ENCODE measurements at places on chromosomes 6 and 20. TPM values are rescaled to one million over a fixed set of nuclear protein-coding genes. Genes with fewer than 3 reads are reported as not detected.
A peak's percentile ranks its signal among the peaks of the same experiment; 100 is the strongest.

FOXA2 gene
- not detected for total RNA-seq

MUC21 gene
- total RNA-seq = not detected

GMNN gene
- 76.5 TPM for total RNA-seq

TRIM40 gene
- not detected for total RNA-seq

RCAN2 gene
- 4.3 TPM for total RNA-seq

SMLR1 gene
- total RNA-seq = not detected

CCM2L gene
- total RNA-seq = not detected

CNR1 gene
- not detected for total RNA-seq

VSTM2L gene
- total RNA-seq = not detected

HCRTR2 gene
- total RNA-seq = not detected

PRDM13 gene
- not detected for total RNA-seq

HDDC2 gene
- total RNA-seq = 92.3 TPM

METTL24 gene
- not detected for total RNA-seq

CNKSR3 gene
- 0.12 TPM for total RNA-seq

HBS1L gene
- 123 TPM for total RNA-seq

DNA sequence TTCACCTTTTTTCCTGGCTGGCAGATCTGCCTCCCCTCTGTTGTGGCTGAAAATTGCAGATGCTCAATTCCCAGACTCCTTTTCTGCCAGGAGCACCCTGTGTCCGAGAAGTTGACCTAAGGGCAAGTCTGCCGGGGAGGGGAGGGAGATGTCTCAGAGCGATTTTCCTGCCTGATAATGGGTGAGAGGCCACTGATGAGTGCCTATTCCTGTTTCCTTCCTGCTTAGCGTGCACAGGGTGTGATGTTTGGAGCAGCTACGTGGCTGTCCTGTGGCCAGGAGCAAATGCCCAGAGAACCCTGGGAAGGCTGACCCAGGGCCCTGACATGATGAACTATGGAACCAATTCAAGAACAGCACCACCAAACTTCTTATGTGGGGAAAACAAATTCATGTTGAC lies 22.5 kb downstream of the SOX4 start:
- no peak for DNase-seq

GRCh38 chr6:66499851-66500250 lies 792.8 kb upstream of the EYS start:
- DNase-seq = no peak

DNA sequence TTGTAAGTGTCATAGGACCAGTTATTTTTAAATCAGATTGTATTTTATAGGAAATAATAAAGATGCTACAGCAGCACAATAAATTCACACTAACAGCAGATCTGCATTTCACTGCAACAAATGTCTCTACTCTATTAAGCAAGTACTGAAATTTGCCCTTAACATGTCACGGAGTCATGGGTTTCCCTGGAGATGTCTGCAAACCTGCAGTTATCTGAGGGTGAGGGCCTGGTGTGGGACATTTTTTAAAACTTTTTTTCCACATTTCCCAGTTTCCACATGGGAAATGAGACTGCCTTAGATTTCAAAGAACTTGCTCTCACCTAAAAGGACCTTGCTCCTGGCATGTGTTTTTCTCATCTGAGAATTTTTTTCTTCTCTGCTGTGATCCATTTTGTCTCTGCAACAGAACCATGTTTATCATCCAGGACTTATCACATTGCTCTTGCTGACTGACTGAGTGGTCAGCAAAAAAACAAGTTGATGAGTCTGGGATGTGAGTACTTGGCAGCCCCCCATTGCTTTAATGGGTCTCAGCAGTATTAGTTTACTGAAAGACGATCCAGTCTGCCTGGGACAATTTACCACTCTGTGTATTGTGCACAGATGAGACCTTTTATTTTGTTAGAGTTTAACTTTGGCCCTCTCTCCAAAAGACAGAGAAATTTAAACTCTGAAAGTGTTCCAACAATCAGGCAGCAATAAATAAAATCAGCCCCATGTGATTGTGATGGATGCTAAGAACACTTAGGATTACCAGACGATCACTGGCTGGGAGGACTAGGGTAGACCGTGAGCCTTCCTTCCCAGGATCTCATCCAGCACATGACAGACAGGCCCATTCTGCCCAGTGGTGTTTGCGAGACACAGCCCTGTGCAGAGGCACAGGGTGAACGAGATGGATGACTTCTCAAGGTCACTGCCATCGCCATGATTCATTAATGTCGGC lies 268.8 kb downstream of the BTBD9 start:
- DNase-seq = no peak

DNA sequence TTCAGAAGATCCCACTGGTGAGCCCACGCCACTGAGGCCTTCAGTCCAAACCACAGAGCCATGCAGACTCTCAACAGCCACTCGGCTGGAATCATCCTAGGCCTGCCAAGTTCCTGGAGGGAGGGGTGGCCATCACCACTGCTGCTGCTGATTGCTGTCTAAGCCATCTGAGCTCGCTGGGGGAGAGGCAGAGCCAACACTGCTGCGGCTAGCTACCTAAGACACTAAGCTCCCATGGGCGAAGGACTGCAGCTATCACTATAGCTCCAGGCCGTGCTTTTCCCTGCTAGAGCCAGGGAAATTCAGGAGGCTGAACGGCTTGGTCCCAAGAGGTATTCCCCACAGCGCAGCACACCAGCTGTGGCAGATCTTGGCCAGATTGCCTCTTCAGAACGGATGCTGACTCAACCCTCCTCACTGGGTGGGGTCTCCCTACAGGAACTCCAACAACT lies 73.6 kb downstream of the TBC1D32 start:
- DNase-seq = no peak

DNA sequence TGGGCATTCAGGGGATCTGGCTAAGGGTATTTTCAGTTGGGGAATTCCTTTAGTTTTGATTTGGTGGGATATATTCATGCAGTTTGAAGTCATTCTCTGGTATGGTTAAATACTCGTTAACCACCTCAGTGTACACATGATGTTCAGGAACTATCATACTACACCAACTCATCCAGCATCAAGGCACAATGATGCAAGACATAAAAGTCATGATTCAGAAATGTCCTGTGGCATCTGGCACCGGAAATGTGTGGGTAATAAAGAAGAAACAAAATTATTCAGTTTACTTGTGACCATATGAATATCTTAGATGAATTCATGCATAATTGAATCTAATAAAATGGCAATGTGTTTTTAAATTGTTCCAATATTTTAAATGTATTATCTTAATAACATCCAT lies 129.0 kb upstream of the BMP5 start:
- DNase-seq = no peak

- no peak for DNase-seq
These were observed 17.6 kb downstream of the GABRR1 start for GRCh38 chr6:89199579-89199978.

GRCh38 chr6:5996714-5997419 lies 9.9 kb downstream of the NRN1 start:
- peak; percentile 29 for DNase-seq

- peak; percentile 38 for DNase-seq
These were observed 1.7 kb downstream of the C20orf204 start for GRCh38 chr20:64037498-64038213.

GRCh38 chr6:43235841-43236240 lies 6.6 kb upstream of the DNPH1 start:
- no peak for DNase-seq

- no peak for DNase-seq
These were observed 277.5 kb downstream of the PTPRK start for GRCh38 chr6:128242765-128243403.

DNA sequence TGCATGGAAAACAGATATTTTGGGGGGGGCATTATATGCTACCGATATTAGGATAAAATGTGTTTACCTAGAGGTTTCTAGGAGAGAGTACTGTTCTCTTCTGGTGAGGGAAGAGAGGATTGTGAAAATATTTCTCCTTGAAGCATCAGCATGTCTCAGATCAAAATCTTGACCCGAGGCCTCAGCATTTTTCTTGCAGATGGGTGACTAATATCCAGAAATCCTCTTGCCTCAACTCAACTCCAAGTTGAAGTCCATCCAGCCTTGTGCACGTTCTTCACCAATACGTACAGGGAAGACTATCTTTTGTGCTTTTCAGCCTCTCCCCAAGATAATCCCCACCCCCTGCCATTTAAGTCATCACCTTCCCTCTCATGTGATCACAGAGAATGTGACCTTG lies 59.5 kb downstream of the PRND start:
- no peak for DNase-seq

DNA sequence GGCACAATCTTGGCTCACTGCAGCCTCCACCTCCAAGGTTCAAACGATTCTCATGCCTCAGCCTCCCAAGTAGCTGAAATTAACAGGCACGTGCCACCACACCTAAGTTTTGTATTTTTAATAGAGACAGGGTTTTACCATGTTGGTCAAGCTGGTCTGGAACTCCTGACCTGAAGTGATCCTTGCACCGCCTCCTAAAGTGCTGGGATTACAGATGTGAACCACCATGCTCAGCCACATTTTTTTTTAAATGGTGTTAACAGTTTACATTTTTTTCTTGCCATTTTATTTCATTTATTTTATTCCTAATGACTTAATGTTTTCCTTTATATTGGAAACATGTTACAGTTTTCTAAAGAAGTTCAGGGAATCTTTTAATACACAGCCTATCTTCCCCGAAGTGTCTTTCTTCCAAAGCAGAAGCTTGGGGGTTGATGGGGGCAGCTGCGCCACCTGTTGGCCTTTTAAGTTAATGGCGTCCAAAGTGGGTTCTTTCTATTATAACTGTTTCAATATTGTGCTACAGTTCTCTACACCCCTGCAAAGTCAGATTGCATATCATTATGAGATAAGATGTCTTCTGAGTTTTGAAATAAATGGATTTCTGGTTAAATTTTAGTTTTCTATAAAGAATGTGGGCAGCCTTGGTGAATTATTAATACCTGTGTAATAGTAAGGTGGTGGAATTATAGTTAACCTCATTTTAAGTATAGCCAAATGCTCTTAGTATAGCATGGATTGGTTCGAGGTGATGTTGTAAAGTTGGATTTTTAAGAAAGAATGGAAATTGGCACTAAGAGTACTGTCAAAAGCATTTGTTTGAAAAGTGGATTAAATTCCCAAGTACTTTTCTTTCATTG lies 42.0 kb upstream of the PLCG1 start:
- DNase-seq = peak; percentile 71

DNA sequence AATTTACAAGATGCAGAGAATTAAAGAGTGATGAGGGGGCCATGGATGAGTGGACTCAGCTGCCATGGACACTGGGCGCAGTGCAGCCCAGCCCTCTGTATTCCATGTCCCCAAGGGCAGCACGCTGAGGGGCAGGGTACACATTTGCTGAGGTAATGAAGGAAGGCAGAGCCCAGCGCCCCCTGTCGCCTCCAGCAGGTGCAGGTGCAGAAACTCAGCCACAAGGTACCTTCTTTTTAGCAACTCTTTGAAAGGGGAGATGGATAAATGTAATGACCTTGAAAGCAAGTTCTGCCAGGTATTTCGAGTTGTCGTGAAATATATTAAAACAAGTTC lies 7.1 kb downstream of the CD93 start:
- no peak for DNase-seq

- DNase-seq = peak; percentile 27
These were observed 159.2 kb downstream of the GMPR start for GRCh38 chr6:16397623-16398022.

- DNase-seq = no peak
These were observed 24.8 kb downstream of the GLYATL3 start for GRCh38 chr6:49524541-49524940.

DNA sequence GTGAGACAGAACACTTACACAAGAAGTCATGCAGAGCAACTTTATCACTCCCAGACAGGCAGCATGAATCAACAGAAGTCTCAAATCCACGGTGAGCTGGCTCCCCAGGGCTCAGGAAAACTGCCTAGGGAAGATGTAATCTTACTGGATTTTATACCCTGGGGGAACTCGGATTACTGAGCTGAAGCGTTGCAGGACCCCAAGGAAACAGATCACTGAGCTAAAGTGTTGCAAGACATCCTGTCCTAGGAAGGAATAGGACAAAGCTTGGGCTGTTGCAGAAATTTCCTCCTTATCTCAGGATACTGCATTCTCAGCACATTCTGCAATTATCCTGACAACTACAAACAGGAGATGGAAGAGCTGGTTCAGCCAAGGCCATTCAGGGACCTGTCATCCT lies 224.8 kb downstream of the TFAP2A start:
- no peak for DNase-seq

DNA sequence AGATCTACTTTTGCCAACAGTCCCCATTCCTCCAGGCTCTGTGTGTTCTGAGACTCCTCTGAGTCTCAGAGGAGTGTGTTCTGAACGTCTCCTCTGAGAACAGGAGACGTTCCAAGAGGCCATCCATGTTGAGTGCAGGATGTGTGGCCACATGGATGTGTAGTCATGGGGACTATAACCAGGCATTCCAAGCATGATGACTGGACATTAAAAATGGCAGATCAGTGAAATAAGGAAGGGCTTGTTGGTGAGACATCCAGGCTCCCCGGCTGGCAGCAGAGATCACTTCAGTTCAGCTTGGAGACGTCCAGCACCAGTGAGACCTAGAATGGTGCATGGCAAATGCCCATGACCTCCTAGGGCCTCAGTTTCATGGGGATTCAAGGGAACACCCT lies 34.3 kb upstream of the POU5F1 start:
- no peak for DNase-seq

DNA sequence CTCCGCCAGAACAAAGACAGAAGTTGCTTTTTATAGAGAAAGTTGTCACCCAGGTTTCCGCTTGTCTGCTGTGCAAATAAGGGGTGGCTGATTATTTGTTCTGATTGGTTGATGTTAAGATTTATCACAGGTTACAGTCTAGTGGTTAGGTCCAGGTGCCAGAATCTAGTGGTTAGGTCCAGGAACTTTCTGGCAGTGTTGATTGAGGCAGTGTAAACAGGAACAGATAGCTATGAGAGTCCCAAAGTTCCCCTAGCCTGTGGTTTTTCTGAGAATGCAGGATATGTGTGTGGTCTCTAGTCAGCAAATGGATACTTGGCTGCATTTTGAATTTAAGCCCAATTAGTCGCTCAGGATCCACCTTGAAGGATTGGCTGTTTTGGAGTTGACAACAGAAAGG lies 148.0 kb downstream of the TMEM200A start:
- peak; percentile 68 for DNase-seq

- DNase-seq = no peak
These were observed 9.7 kb upstream of the ZSCAN9 start for GRCh38 chr6:28215425-28215824.

- no peak for DNase-seq
These were observed 175.9 kb downstream of the ZDHHC14 start for GRCh38 chr6:157556671-157557430.

GRCh38 chr20:57387945-57388371 lies 3.2 kb upstream of the RBM38 start:
- DNase-seq = no peak

DNA sequence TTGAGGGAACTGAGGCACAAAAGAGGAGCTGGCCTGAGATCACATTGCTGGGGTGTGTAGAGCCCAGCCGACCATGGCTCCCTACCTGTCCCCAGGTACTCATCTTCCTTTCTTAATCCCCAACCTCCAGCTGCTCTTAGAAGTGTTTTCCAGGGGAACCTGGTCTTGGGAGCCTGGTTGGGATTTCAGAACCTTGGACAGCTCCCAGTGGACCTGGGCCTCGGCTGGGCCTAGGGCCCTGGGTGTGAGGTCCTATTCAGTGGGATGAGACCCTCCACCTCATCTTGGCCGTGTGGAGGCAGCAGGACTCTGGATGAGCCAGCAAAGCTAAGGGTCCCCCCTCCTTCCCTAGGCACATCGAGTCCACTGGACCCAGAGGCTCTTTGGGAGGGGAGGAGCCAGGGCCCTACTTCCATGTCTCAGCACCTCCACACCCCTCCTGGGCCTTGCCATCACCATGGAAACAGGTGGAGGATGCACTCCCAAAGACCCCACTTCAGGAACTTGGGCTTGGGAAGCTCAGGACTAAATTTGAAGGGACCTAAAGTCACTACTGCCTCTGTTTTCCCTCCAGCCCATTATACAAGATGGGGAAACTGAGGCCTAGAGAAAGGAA lies 38.5 kb downstream of the DLGAP4 start:
- peak; percentile 42 for DNase-seq

- no peak for DNase-seq
These were observed 1128.7 kb upstream of the ADGRB3 start for GRCh38 chr6:67506352-67506751.

Data from activated CD4-positive, alpha-beta memory T cell treated with anti-CD3 and anti-CD28 coated beads for 36 hours (primary cell).